Glomerular endothelial cell (primary cell): ENCODE measurements at places on chromosomes 3 and 15. TPM values are rescaled to one million over a fixed set of nuclear protein-coding genes. Genes with fewer than 3 reads are reported as not detected.

The FLNB gene
- 688 and 782 TPM in 2 replicates for total RNA-seq

The PRKAR2A gene
- total RNA-seq, result 33.1 and 35.2 TPM in 2 replicates

The CD276 gene
- total RNA-seq, result 179 and 224 TPM in 2 replicates

The CKMT1A gene
- not detected in 2 replicates for total RNA-seq

The C3orf52 gene
- total RNA-seq, result 3.7 and 3.8 TPM in 2 replicates

The FRMD4B gene
- total RNA-seq, result 55.5 and 87.6 TPM in 2 replicates

The ZNF770 gene
- total RNA-seq, result 19.2 and 22.9 TPM in 2 replicates

The SNTN gene
- total RNA-seq, result not detected in 2 replicates

The CATSPER2 gene
- total RNA-seq, result 0.10 and 0.29 TPM in 2 replicates

The MED12L gene
- total RNA-seq, result 0.05 and 0.29 TPM in 2 replicates

The CCNL1 gene
- total RNA-seq, result 55.3 and 125 TPM in 2 replicates

The TADA3 gene
- total RNA-seq, result 58.9 and 73.5 TPM in 2 replicates

The GOLGA6L4 gene
- total RNA-seq, result 2.1 and 3.4 TPM in 2 replicates

The SLC12A1 gene
- total RNA-seq, result not detected in 2 replicates

The NMD3 gene
- total RNA-seq, result 35.4 and 45.8 TPM in 2 replicates

The ATP10A gene
- 1.1 and 10.0 TPM in 2 replicates for total RNA-seq
